ENCODE measurements at places on chromosomes 5 and 9.

DNA sequence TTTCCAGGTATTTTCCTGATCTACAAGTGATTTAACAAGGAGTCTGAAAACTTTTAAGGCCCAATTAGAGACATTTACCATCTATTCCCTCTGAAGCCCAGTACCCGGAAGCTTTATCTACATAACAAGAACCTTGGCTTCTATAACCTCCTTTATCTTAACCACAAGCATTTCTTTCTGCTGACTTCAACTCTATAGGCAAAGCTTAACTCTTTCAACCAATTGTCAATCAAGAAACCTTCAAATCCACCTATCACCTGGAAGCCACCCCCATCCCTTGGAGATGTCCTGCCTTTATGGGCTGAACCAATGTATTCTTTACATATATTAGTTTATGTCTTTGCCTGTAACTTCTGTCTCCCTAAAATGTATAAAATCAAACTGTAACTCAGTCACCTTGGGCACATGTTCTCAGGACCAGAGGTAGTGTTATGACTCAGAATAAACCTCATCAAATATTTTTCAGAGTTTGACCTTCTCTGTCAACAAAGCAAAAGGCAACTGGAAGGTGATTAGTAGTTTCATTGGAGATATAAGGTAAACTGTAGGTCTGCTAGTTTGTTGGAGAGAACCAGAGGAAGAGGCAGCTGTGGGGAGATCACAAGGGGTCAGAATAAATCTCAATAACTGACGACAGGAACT is 13.0 kb upstream of the RIMOC1 start:
- DNase-seq, result no peak

DNA sequence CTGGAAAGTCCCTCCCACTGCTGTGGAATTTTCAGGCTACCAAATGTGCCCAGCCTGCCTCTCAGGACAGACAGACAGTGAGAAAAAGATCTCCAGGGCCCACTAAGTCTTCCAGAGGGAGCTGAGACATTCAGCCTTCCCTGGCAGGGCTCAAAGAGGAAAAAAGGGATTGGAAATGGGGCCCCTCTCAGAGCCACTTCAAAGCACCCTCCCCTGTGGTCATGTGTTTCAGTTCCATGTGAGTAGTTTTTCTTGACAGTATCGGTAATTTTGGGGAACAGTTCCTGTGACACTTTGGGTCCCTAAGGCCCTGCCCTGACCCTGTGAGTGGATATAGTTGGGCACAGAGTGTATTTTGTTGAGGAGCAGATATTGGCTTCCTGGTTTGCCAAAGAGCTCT is 25.0 kb downstream of the LARP1 start:
- DNase-seq, result no peak

- DNase-seq, result peak; percentile 59
Measured at GRCh38 chr5:1833264-1834021, 32.2 kb downstream of the NDUFS6 start.

- no peak for DNase-seq
Measured at GRCh38 chr9:125691869-125692268, 15.1 kb downstream of the MAPKAP1 start.

GRCh38 chr5:142644127-142644526 is 41.8 kb downstream of the FGF1 start:
- DNase-seq, result no peak

DNA sequence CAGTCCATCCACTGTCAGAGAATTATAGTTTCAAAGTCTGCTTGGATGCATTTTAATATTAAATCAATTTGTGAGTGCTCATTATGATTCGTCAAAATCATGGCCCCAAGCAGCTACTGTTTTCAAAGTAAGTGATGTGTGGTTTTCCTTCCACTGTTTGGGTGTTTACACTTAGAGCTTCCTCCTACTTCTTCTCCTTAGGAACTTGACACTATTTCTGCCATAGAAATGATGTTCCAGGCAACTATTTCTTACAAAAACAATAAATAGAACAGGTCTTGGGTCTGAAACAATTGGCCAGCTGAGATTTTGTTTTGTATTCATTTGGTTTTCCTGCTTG is 132.8 kb upstream of the RAI14 start:
- DNase-seq, result no peak

GRCh38 chr9:134489621-134490408 is 151.8 kb upstream of the COL5A1 start:
- DNase-seq, result no peak

DNA sequence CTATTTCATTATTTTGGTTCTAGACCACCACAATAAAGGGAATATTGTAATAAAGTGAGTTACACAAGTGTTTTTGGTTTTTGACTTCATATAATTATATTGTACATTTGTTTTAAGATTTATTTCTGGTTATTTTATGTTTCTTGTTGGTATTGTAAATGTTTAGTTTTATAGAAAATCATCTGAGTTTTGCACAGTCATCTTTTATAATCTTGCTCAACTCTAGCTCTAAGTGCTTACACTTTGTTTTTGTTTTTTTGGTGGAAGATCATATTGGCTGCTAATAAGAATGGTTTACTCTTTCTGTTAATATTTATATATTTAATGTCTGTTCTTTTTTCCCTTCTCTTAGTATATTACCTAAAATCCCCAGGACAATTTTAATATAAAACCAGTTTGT is 135.0 kb downstream of the CNTLN start:
- DNase-seq, result no peak

DNA sequence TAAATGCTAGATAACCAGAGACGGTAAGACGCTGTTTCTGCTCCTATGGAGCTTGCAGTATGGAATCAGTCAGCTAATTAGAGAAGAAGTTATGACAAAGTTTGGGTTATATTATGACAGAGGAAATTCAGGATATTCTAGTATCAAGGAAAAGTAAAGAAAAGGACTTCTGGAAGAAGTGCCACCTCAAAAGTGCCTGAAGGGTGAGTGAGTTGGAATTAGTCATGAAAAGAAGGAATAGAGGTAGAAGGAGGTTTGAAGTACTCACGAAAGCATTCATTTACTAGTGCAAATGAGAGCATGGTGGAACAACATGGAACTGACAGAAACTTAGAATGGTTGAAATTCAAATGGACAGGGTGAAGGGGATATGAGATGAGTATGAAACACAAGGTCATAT is 40.4 kb upstream of the MTAP start:
- DNase-seq, result no peak

- no peak for DNase-seq
Measured at GRCh38 chr5:53779541-53779981, 219.1 kb downstream of the NDUFS4 start.

DNA sequence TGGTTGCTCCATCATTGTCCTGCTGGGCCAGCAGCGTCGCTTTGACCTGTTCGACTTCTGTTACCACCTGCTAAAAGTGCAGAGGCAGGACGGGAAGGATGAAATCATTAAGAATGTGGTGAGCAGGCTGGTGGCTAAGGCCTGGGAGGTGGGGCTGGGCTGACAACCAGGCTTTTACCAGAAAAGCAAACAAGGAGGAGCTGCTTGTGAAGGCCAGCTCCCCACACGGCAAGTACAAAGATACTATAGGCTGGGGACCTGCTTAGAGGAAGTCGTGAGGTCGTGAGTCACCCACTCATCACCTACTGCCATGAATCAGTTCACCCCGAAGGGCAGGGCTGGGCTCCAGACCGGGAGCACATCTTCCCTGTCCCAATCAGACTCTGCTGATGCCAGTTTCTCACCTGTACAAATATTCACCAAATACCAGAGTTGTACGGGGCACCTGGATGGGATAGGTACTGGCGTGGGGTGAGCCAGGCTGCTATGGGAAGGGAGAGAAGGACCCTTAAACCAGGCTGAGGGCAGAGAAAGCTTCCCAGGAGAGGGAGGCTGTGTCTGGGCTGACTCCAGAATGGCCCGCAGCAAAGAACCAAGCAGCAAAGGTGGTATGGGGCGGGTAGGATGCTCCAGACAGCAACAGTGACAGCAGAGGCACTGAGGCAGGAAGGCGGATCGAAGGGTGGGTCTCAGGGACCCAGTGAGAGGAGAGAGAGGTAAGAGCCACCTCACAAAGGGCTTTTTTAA is 69.3 kb upstream of the NIPAL4 start:
- DNase-seq, result peak; percentile 71

DNA sequence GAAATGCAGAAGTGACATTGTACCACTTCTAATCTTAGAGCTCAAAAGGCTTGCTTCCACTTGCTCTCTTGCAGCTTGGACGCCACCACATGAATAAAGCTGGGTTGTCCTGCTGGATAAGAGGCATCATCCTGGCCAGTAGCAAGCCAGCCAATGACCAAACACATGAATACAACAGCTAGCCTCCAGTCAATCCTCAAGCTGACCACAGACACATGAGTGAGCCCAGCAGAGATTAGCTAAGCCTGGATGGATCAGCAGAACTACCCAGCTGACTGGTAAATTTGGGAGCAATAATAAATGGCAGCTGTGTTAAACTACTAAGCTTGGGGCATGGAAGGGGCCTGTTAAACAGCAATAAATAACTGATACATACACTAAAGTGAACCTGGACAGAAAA is 121.1 kb upstream of the SLC12A2 start:
- DNase-seq, result no peak

DNA sequence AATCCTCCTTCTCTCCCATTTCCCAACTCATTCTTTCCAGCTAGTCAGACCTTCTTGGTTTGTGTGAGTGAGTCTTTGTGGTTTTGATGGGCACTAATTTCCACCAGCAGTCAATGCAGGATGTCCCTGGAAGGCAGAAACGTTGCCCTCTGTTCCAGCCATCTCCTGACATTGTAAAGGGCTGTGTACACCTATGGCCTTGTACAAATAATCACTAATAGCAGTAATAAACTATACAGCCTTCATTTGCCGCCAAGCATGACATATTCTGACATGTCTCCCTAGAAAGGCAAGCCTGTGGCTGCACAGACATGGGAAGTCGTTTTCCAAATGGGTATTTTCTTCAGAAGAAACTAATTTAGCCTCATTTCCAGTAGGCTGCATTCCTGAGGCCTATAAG is 18.4 kb upstream of the DENND1A start:
- DNase-seq, result no peak

DNA sequence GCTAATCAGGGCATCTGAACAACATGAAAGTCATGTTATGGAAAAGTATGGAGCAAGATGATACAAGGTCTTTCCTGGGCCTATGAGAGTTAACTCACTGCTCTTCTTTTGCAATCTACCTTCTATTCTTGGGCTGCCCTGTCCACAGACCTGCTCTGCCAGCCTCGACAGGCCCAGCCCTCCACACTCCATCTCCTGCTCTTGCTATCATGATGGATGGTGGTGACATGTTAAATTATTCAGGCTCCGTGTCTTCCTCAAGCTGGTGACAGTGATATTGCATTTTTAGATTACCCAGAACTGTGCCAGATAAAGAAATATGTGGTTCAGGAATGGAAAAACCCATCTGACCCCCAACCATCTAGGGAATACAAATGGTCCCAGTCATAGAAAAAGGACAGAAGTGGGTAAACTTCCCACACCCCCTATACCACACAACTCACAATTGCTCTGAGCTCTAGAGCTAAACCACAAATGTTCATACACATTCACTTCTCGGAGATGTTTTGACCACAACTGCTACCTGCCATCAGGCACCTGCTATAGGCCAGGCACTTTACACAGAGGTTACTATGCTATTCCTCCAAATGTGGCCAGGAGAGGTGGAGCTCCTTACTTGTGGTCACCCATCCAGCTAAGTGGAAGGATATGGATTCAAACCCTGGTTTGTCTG is 311.3 kb downstream of the ASTN2 start:
- DNase-seq, result no peak

DNA sequence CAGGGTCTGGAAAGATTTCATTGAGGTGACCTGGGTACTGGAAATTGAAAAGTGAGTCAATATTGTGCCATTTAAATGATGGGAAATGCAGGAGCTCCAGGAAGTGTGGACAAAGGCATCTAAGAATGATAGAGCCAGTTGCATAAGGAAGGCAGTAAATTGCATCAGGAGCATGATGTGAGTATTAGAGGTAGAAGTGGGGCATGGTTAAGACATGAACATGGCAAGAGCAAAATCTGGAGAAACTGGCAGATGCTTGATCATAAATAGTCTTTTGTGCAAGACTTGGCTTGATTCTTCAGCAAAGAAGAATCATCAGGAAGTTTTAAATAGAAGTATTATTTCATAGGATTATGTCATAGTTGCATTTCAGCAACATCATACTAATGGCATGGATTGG is 157.4 kb upstream of the PUM3 start:
- DNase-seq, result no peak

- peak; percentile 66 for DNase-seq
Measured at GRCh38 chr9:16191691-16192402, 639.0 kb downstream of the CCDC171 start.

DNA sequence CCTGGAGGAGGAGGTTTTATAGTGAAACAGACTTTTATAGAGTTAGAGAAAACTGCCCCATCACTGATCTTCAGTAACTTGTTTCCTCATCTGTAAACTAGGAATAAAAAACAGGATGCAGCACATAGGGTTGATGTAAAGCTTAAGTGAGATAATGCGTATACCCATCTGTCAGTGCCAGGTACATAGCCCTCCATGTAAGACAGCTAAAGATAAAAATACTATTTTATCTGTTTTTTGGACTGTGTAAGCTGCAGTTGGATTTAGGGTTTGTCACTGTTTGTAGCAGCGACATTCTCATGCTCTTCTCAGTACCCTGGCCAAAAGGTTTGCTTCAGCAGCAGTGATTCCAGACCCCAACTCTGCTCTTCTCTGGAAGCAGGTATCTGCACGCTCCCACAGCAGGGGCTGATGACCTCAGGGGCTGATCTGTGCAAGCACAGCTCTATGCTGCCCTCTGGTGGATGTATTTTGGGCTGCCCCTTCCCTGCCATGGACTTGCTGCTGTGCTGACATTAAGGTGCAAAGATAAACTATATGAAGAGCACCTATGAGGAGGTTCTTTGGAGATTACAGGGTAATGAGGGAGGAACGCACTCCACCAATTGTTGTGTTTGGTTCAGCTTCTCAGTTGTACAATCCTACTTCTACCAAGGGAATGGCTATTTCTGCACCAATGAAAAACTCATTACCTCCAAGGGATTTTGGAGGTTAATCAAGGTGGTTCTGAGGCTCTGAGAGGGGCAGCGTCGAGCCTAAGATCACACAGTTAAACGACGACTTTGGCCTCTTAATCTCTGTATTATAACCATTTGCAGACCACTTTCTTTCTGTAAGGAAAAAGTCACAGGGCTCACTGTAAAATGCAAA is 13.1 kb downstream of the HMHB1 start:
- DNase-seq, result peak; percentile 84

GRCh38 chr9:81225596-81225995 is 463.8 kb downstream of the TLE1 start:
- no peak for DNase-seq

GRCh38 chr9:4935001-4935672 is 49.9 kb upstream of the JAK2 start:
- DNase-seq, result no peak

DNA sequence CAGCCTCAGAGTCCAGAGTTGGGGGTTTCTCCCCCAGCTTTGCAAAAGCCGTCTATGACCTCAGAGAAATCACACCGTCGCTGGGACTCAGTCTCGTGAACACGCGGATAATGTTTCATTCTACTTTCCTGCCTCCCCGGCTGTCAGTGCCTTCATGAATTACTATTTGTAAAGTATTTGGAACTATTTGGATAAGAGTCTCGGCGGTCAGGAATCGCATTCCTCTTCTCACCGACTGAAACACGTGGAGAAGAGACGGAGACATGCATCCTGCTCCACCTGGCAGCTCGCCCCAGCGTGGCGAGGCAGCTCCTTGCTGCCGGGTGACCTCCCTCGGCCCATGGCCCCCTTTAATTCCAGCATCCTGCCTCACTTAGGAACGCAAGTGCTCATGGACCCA is 23.9 kb downstream of the IRX2 start:
- no peak for DNase-seq
